ENCODE measurements at places on chromosomes 4 and X. TPM values are rescaled to one million over a fixed set of nuclear protein-coding genes. Genes with fewer than 3 reads are reported as not detected.

GRCh38 chr4:7295197-7295910, 103.0 kb downstream of the SORCS2 start:
- peak; percentile 44 for DNase-seq

DNA sequence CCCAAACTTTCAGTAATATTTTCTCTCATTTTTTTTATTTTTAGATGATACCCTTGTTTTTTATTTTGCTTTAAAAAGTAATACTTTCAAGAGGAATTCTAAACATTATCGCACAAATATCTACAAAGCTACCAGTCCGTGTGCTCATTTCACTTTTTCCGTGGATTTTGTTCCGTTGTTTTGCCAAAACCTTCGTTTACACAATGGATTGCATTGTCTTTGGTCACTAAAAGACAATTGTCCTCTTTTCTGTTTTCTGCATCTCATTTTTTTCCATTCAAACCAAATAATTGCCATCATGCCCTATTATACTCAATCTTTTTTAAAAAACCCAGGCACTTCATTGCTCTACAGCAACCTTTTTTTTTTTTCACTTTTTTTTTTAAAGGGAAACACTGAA, 214.9 kb downstream of the CXXC4 start:
- no peak for DNase-seq

FAM47A gene
- total RNA-seq: not detected

CEP44 gene
- total RNA-seq: 22.3 TPM

CTAG1B gene
- not detected for total RNA-seq

CXCL10 gene
- total RNA-seq: 1.0 TPM

FGFR3 gene
- 4.7 TPM for total RNA-seq

CYSLTR1 gene
- 2.1 TPM for total RNA-seq

LCORL gene
- total RNA-seq: 30.4 TPM
